Hematopoietic multipotent progenitor cell treated with erythropoietin and hydrocortisone succinate and interleukin-3 and kit ligand, for 6 days (in vitro differentiated cells): ENCODE measurements at places on chromosomes 3 and 15.

- DNase-seq: no peak
Measured at GRCh38 chr15:38610748-38611147, 46.1 kb upstream of the RASGRP1 start.

DNA sequence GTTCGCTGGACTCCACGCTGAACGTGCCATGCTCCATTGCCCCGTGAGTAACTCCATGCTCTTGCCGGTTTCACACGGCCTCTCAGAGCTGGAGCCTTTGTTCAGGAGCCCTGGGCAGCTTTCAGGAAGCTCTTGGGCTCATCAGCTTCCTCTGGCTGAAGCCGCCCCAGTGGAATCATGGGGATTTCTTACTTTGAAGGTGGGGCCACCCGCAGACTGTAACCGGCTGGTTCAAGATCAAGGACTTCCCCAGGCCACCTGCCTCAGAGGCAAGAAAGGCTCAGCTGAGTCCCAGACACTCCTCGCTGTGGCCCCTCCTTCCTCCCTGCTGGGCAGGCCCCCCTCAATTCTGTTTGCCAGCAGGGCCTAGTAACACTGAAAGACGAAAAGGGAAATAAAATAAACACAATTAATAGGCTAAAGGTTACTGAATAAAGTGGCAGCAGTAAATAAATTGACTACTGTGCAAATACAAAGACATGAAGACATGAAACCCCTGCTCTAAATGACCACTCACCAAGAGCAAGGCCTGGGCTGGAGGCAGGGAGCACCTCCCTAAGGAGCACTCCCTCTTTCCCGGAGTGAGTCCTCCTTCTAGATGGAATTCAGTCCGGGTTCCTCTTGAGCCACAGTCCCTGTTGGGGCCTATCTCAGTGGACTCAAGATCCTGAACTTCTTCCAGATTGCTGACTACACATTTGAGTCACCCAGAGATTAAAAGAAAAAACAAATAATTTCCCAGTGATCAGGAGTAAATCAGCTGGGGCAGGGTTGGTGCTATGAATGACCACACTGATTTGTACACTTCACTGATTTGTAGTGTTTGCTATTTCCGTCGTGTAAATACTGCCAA is 51.0 kb downstream of the ZDHHC19 start:
- peak; percentile 91 for DNase-seq

DNA sequence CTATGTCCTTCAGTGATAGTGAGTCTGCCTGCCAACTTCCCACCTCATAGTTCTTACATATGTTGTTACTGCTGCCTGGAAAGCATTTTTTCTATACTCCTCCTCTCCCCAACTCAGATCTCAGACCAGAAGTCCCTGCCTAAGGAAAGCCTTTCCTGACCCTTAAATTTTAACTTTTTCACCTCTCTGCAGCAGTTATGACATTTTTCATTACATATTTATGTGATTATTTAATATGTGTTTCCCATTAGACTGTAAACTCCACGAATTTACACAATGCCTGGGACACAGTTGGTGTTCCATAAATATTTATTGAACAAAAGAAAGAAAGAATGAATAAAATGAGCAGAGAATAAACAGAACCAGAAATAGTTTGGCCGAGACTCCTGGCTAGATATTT is 125.5 kb downstream of the MITF start:
- DNase-seq: no peak

DNA sequence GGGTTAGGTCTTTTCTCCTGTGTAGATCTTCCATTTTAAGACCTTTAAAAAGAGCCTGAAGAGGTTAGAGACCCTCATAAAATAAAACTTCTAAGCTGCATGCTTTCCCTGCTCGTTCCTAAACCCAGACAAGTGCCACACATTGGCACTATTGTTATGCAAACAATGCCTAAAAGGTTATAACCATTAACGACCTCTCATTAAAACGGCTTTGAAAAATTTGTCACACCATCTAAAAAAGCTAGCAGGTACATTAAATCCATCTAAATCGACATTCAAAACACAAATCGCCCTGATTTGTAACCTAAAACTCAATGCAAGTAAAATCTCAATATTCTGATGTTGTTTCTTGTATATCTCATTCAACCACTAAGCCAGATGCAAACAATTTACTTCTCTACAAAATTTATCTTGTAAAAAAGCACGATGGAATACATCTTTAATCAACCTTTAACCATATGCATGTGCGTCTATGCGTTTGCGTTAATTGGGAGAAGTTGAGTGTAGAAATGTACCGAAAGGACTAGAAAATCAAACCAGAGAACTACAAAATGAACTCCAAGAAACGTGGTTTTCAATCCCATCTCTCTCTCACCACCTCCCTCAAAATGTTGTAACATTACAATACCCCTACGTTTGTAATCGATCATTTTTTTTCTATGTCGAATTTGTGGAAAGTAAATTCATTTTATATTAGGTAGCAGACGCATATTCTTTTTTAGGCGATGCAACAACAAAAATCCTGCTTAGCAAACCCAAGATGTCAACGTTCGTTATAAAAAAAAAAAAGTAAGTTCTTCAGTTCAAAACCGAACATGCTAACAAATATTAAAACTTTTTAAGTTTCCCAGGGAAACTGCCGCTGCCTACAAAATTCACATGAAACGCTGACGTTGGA is 1.2 kb downstream of the ALDH1A2 start:
- no peak for DNase-seq

DNA sequence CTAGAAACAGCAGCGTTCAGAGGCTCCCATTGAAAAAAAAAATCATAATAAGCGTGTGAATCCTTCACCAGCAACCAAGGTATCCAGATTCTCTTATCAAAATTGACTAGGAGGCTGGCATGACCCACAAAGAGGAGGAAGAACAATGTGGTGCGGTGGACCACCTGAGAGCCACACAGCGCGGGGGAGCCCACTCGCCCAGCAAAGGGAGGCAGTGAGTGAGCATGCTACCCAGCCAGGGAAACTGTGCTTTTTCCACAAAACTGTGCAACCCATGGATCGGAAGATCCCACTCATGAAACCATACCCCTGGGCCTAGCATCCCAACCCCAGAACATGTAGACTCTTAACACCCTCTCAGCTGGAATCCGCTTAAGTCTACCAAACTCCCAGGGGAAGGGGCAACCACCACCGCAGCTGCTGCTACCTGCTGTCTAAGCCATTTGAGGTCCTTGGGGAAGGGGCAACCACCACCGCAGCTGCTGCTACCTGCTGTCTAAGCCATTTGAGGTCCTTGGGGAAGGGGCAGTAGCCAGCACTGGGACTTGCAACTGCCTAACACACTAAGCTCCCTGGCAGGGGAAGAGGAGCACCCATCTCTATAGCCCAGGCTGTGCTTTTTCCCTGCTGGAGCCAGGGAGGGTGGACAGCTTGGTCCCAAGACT is 102.8 kb upstream of the CLDN18 start:
- DNase-seq: no peak

DNA sequence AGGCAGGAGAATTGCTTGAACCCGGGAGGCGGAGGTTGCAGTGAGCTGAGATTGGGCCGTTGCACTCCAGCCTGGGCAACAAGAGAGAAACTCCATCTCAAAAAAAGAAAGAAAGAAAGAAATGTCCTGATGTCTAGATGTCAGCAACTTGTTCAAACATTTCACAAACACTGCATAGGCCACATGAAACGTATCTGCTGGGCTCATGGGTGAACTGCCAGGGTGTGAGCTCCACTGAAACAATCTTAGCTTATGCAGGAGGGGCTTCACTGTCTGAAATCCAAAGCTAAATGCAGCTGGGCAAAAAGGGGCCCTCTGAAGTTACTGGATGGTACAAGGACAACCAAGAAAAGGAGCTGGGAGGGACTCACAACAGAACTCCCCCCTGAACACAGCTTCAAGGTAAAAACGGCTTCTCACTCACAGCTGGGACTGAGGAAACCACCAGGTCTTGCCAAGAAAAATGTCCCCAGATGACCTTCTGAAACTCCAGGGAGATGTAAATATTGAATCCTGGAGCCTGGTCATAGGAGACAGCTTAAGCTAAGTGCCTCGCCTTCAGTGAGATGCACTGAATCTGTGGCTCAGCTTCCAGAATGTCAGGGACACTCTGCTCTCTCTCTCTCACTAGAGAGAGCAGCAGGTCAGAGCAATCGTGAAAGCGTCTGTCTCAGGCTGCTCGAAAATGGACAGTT is 31.9 kb downstream of the SEC61A1 start:
- DNase-seq: no peak

- DNase-seq: no peak
Measured at GRCh38 chr15:82807920-82808633, 1.4 kb upstream of the WHAMM start.

DNA sequence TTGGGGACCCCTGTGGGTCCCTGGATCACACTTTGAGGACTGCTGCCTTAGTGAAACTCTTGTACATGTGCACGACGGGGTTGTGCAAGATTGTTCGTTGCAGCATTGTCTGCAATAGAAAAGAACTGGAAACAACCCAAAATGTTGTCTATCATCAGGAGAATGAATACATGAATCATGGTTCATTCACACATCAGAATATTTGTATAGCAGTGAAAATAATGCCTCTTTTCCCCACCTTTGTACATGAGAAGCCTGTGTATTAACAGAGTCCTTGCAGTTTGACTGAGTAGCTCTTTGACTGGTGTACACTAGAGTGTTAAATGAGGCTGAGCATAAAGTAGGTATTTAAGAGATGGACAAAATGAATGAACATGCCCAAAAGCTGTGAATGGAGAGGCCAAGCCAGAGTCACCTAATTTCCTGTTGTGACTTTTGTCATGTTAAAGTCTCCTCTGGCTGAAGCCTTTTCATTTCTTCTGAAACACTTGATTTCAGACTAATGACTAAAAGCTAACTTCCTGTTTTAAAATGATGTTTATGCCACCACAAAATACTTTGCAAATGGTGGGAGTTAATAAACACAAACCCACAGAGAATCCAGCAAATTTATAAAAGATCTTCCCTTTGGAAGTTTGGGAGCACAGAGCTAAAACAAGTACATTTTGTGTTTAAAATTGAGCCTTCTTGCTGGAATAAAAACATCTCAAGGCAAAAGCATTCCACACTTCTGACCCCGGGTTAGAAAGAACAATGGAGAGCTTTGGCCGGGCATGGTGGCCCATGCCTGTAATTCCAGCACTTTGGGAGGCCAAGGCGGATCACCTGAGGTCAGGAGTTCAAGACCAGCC is 20.6 kb upstream of the USP3 start:
- no peak for DNase-seq

- peak; percentile 31 for DNase-seq
Measured at GRCh38 chr3:151421938-151422337, 37.4 kb upstream of the P2RY12 start.

- DNase-seq: no peak
Measured at GRCh38 chr3:94070341-94070911, 7.6 kb downstream of the NSUN3 start.

GRCh38 chr15:65476903-65477302 is 40.6 kb downstream of the DPP8 start:
- no peak for DNase-seq

- DNase-seq: no peak
Measured at GRCh38 chr3:128563439-128563838, 70.4 kb upstream of the GATA2 start.

DNA sequence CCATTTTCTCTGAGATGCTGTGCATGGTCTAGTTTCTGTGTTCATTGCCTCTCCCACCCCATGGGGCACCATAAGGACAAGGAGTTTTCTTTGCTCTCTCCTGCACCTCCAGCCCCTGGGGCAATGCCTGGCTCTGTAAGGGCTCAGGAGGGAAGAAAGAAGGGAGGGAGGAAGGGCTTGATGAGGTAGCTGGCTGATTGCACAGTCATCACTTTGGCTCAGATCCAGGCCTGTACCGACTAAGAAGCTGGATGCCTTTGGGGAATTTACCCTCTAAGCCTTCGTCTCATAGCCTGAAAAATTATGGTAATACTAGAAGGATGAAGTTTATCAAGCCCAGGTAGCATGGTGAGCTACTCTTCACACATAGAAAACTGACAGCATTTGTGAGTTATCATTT is 382.9 kb downstream of the GABRG3 start:
- DNase-seq: no peak

DNA sequence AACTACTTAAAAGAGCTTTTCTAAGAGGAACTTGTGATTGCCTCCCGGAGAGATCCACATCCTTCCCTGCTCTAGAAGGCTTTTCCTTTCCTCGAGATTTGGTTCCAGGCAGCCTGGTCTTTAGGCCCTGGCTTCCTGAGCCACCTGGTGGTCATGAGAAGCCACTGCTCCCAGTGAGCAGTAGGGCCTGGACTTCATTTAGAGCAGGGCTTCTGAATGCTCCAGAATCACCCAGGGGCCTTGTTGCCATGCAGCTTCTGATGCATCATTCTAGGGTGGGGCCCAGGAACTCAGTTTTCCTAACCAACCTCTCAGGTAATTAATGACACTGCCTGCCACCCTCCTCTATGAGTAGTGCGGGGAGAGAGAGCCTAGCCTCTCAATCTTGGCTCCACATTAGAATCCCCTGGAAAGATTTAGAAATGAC is 29.6 kb downstream of the PSMD6 start:
- peak; percentile 88 for DNase-seq

GRCh38 chr3:94619643-94620042 is 556.8 kb downstream of the NSUN3 start:
- no peak for DNase-seq
